ENCODE measurements at places on chromosomes 2 and 18. TPM values are rescaled to one million over a fixed set of nuclear protein-coding genes. Genes with fewer than 3 reads are reported as not detected.

Gene ANO7
- total RNA-seq: 1.1 TPM

Gene NR4A2
- total RNA-seq: not detected

Gene SCYGR5
- not detected for total RNA-seq

Gene DLGAP1
- 17.3 TPM for total RNA-seq

Gene TEX261
- 26.5 TPM for total RNA-seq

Gene UGT1A5
- not detected for total RNA-seq

Gene GRB14
- 0.25 TPM for total RNA-seq

Gene RMDN2
- total RNA-seq: not detected

Gene CCDC141
- 0.20 TPM for total RNA-seq

Gene ATAD2B
- total RNA-seq: 6.0 TPM

Gene ACADL
- total RNA-seq: not detected

Gene DHRS9
- not detected for total RNA-seq

Gene KCNIP3
- total RNA-seq: not detected

Gene CNDP1
- total RNA-seq: not detected

Gene TET3
- 2.0 TPM for total RNA-seq

Gene CTAGE1
- not detected for total RNA-seq

Gene C2orf15
- not detected for total RNA-seq

Gene DYNAP
- total RNA-seq: not detected

Gene MYL12A
- 1,097 TPM for total RNA-seq

Gene CSRNP3
- not detected for total RNA-seq

Gene DSC2
- total RNA-seq: not detected

Gene NCKAP5
- not detected for total RNA-seq

Gene LONRF2
- total RNA-seq: not detected

Gene B3GNT7
- total RNA-seq: 0.18 TPM

Gene TAF4B
- total RNA-seq: 12.3 TPM

Gene TMEM247
- not detected for total RNA-seq

Gene PREB
- total RNA-seq: 89.5 TPM

Gene ANKRD39
- 28.4 TPM for total RNA-seq

Gene MAP3K19
- not detected for total RNA-seq

Gene IL1RL1
- total RNA-seq: not detected

Gene CLEC4F
- total RNA-seq: 0.18 TPM

Gene SP5
- total RNA-seq: not detected

Gene OBSL1
- 117 TPM for total RNA-seq

Gene PRSS56
- not detected for total RNA-seq

Gene TNFRSF11A
- 0.25 TPM for total RNA-seq

Gene PLGLB1
- 0.92 TPM for total RNA-seq

Gene HMSD
- total RNA-seq: not detected

Gene HAAO
- total RNA-seq: not detected

Gene SERTAD2
- 28.9 TPM for total RNA-seq

Gene CASP10
- total RNA-seq: 2.8 TPM

Gene DNPEP
- total RNA-seq: 67.4 TPM

Gene RESP18
- not detected for total RNA-seq

Measured in G401 (cell line).